Ovary (tissue), 10 donors: ENCODE measurements at places on chromosomes 7 and 10. TPM values are rescaled to one million over a fixed set of nuclear protein-coding genes. Genes with fewer than 3 reads are reported as not detected.

Gene PCLO
- 1.2 TPM for total RNA-seq

Gene GARS1
- 62.1 TPM for total RNA-seq

Gene JAZF1
- 10.4 TPM for total RNA-seq

Gene SMC3
- total RNA-seq = 47.2 TPM

Gene ADAM12
- 10.3 TPM for total RNA-seq

Gene AGR2
- not detected for total RNA-seq

DNA sequence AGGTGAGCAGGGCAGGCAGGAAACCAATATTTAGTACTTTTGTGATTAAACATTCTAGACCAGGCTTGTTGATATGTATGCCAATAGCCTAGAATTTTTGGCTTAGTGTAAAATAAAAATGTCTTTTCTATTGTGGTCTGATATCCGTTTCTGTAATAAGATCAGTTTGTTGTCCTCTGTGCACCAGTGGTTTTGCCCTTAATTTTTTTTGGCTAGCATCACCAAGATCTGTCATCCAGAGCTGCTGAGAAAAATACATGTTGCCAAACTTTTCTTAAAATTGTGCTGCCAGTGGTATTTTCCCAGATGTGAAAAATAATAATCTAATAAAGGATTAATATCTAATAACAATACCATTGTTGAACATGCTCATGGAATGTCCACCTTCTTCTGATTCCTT lies 115.6 kb downstream of the TWIST1 start:
- H3K36me3 ChIP-seq = no peaks in the 10 kb centered on the region
- no peak for DNase-seq
- no peaks in the 10 kb centered on the region for H3K4me1 ChIP-seq
- no peak overlapping the region for H3K27ac ChIP-seq
- no peak overlapping the region for H3K4me3 ChIP-seq
- no peaks in the 10 kb centered on the region for H3K27me3 ChIP-seq

DNA sequence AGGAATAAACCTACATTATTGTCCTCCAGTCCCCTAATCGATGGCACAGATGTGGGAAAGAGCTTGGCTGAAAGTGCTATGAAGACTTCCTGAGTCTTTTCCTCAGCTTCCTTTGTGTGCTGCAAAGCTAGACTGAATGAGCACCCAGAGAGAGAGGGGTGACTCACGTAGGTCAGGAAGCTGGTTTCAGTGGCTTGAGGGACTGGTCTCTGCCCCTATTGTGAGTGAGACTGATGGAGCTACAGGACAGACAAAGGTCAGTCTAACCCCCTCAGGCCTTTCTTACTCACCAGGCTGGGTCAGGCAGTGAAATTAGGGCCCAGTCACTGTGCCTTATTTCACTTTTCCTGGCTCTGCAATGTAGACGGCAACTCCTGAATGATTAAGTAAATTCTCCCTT lies 171.1 kb upstream of the GRB10 start:
- no peak for DNase-seq
- no peak overlapping the region for H3K4me3 ChIP-seq
- no peak overlapping the region for H3K27ac ChIP-seq

DNA sequence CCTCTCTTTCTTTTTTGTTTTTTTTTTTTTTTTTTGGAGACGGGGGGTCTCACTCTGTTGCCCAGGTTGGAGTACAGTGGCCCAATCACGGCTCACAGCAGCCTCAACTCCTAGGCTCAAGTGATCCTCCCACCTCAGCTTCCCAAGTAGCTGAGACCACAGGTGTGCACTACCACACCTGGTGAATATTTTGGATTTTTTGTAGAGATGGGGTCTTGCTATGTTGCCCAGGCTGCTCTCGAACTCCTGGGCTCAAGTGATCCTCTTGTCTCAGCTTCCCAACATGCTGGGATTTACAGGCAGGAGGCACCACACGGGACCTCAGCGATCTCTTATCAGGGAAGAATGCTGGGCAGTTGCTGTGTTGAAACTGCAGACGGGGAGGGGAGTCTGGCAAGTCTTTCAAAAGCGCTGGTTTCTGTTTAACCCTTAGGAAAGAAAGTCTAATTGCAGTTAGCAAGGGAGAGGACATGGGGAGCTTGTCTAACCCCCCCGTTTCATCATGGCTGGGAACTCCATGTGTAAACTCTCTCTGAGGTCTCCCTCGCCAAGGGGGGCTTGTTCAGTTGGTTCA lies 39.6 kb upstream of the LMTK2 start:
- H3K4me3 ChIP-seq = no peak overlapping the region
- H3K27me3 ChIP-seq = no peaks in the 10 kb centered on the region
- no peaks in the 10 kb centered on the region for H3K36me3 ChIP-seq
- H3K4me1 ChIP-seq = no peaks in the 10 kb centered on the region
- no peak for DNase-seq

- no peaks in the 10 kb centered on the region for H3K27me3 ChIP-seq
- H3K36me3 ChIP-seq = no peaks in the 10 kb centered on the region
These were observed 29.0 kb downstream of the JAKMIP3 start for GRCh38 chr10:132094581-132095234.

- no peak overlapping the region for H3K27ac ChIP-seq
- DNase-seq = no peak
- no peaks in the 10 kb centered on the region for H3K4me1 ChIP-seq
- no peak overlapping the region for H3K4me3 ChIP-seq
These were observed 55.2 kb upstream of the EZH2 start for GRCh38 chr7:148939128-148939755.

GRCh38 chr7:84191261-84191660 lies 3.3 kb downstream of the SEMA3A start:
- H3K4me3 ChIP-seq = no peak overlapping the region
- H3K27ac ChIP-seq = no peak overlapping the region
- no peak for DNase-seq
- no peaks in the 10 kb centered on the region for H3K36me3 ChIP-seq
- no peaks in the 10 kb centered on the region for H3K4me1 ChIP-seq

- no peaks in the 10 kb centered on the region for H3K4me1 ChIP-seq
- no peaks in the 10 kb centered on the region for H3K36me3 ChIP-seq
- no peak for DNase-seq
- no peak overlapping the region for H3K27ac ChIP-seq
- H3K27me3 ChIP-seq = no peaks in the 10 kb centered on the region
These were observed 65.0 kb downstream of the SVIL start for GRCh38 chr10:29569795-29570194.

DNA sequence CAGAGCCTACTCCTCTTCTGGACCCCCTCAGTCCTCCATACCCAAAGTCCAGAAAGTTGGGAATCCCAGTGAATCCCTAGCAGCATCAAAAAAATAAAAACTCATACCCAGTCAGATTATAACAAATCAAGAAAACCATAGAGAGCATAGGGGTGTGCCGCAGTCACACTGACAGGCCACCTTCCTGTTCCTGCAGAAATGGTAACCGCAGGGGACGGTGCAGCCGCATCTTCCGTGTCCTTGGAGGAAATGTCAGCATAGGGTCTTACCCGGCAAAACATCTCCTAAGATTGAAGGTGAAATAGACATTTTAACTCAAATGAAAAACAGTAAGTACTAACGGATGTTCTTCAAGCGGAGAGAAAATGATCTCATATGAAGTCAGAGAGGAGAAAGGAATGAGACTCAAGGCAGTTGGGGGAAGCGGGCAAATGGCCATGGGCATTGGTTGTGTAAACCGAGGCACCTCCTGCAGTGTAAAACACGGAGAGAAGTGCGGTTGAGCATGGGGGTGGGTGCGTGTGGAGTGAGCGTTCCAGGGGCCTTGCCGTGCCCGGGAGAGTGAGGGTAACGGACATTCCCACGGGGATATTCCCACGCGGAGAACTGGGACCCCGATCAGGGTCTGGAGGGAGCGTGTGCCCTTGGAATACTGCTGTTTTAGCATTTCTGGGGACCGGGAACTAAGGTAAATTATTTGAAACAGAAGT lies 110.8 kb downstream of the NKX6-2 start:
- no peak for DNase-seq
- H3K27ac ChIP-seq = no peak overlapping the region
- no peaks in the 10 kb centered on the region for H3K36me3 ChIP-seq
- no peaks in the 10 kb centered on the region for H3K27me3 ChIP-seq

- H3K27ac ChIP-seq = no peak overlapping the region
- no peaks in the 10 kb centered on the region for H3K36me3 ChIP-seq
- H3K4me3 ChIP-seq = no peak overlapping the region
- no peaks in the 10 kb centered on the region for H3K27me3 ChIP-seq
These were observed 94.8 kb downstream of the ITIH5 start for GRCh38 chr10:7571981-7572380.
